ENCODE measurements at places on chromosomes 3 and 15.

DNA sequence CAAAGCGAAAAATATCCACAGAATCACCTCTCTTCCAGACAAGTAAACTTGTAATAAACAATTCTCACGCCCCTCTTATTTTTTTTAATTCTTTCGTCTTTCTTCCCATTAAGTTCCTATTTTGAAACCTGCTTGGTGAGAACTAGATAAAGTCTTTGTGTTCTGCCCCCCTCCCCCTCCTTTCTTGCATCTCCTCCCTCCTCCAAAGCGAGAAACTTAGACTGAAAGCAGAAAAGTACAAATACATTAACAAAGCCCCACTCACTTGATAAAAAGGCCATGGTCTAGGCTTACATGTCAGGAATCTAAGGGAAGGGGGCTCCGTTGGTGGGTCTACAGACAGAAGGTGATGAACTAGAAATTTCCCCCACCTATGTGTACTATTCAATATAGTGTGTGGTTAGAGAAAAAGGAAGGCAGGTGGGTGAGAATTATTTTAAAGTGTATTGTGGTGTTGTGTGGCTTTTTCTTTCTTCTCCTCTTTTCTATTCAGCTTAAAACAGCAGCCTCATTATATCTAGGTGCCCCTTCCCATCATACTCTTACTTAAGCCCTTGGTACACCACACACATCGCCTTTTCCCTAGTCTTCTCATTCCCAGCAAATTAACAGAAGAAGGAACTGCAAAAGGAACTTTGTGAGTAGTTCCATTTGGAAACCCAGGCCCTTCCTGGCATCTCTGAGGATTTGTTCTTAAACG is 215.3 kb downstream of the MEIS2 start:
- no peak for DNase-seq

DNA sequence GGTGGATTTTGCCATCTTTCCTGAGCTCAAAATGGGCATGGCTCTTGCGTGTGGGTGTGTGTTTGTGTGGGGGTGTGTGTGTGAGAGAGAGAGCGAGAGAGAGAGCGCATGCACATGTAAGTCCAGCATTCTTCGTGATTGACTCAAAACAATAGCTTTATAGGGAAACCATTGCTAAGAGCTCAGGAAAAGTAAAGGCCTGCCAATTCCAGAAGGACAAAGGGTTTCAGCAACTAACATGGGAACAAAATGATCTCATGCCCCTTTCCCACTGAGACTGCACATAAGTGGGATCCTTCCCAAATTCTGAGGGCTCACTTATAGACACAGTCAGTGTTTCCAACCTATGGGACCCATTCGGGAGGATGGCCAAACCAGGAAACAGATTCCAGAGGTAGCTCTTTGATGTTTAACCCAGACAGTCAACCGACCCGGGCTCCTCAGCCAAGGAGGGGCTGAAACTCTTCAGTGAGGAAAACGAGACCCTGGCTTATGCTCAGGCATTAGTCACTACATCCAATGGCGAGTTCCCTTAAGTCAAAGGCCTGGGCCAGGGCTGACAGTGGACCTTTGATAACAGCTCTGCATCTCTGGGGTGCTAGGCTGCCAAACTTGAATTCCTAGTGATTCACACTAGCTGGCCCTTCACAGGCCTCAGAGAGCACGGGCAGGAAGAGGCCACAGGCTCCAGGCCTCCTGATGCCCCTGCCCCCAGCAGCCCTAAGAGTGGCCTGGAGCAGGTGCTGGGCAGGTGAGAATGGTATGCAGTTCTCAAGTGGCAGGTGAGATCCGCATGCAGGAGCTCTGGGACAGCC is 305.0 kb upstream of the C2CD4B start:
- no peak for DNase-seq

GRCh38 chr3:184455991-184456390 is 76.1 kb downstream of the CHRD start:
- DNase-seq, result no peak

GRCh38 chr3:194054540-194054939 is 81.4 kb upstream of the HES1 start:
- DNase-seq, result no peak

- no peak for DNase-seq
Measured at GRCh38 chr3:24434651-24435050, 60.0 kb downstream of the THRB start.

- DNase-seq, result no peak
Measured at GRCh38 chr3:183061391-183062172, 37.7 kb downstream of the MCCC1 start.

- DNase-seq, result no peak
Measured at GRCh38 chr3:14458434-14459275, 56.2 kb downstream of the SLC6A6 start.

DNA sequence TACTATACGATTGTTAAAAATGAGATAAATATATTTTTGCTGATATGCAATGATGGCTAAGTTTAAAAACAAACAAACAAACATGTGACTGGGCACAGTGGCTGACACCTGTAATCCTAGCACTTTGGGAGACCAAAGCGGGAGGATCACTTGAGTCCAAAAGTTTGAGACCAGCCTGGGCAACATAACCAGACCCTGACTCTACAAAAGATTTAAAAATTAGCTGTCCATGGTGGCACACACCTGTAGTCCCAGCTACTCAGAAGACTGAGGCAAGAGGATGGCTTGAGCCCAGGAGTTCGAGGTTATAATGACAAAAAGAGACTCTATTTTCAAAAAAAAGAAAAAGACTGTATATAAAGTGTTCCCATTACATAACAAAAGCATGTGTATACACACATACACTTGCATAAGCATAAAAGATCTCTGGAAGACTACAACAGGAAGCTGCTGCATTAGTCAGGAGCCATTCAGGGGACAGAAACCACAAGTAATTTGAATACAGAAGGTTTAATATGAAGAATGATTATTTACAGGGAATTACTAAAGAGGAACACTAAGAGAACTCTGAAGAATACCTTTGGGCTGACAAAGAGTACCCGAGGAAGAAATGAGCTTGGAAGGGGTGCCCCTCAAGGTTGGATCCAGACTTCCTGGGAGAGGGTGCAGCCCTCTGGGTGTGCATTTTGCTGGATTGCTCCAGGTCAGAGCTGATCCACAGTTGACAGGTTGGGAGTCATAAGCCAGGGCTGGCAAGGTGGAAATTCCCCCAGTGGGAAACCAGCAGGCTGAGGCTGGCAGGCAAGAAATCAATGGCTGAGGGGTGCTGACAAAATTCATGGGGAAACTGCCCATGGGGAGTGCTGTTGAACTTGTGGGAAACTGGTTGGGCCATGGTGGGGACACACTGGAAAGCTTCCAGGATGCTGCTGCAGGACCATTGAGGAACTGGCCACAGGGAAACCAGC is 9.3 kb upstream of the TM4SF18 start:
- no peak for DNase-seq

- DNase-seq, result no peak
Measured at GRCh38 chr3:67357610-67358458, 296.6 kb downstream of the SUCLG2 start.

- DNase-seq, result no peak
Measured at GRCh38 chr3:186959029-186959624, 28.8 kb downstream of the ST6GAL1 start.

- DNase-seq, result no peak
Measured at GRCh38 chr15:24961967-24962366, 7.2 kb downstream of the SNRPN start.

GRCh38 chr3:45124956-45125355 is 21.2 kb downstream of the CDCP1 start:
- DNase-seq, result no peak

- DNase-seq, result no peak
Measured at GRCh38 chr15:44682211-44682610, 18.7 kb upstream of the SPG11 start.

DNA sequence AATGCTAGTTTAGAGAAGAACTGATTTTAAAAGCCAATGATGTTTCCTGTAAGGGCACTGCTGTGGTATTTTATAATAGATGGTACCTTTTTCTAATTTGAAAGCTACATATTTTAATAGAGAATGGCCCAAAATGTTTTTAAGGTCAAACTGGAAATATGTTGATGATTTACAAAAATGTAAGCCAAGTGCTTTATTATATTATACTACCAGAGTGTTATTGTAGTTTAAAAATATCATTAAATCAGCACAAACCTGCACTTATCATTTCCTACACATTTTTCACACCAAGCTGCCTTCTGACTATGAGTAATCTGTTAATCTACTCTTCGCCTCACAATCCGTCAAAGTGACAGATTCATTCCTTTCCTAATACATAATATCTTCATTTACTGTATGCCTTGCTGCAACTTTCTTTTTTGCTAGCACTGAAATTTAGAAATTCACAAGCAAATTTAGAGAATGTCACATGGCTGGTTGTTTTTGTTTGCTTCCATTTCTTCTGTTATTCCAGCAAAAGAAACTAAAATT is 126.4 kb upstream of the FAM3D start:
- no peak for DNase-seq

DNA sequence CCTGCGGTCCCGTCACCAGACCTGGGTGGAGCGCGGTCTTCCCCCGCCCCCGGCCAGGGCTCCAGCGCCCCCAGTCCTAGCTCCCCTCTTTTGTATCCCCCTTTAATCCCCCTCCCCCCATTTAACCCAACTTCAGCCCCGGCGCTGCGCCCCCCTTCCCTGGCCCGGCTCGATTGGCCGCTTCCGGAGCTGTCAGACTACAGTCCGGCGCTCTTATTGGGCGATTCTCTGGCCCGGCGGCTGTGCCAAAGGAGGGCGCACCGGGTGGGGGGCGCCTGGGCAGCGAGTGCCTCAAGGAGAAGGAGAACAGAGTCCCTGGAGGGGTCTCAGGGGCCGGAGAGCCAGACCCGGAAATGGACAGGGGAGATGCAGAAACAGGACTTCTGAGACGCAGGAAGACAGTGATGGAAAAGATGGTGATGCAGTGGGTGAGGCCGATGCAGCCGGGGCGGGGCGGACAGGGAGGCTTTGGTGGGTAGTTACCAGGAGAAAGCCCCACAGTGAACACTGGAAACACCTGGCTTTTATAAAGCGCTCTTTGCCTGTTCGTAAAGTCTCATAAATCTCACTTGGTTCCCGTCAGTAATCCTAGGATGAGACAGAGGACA is 1.2 kb upstream of the ADCY5 start:
- no peak for DNase-seq

- DNase-seq, result no peak
Measured at GRCh38 chr3:180875124-180875698, 37.3 kb upstream of the FXR1 start.
